NCI-H1048 (cell line): ENCODE measurements at places on chromosomes 13 and 19.

DNA sequence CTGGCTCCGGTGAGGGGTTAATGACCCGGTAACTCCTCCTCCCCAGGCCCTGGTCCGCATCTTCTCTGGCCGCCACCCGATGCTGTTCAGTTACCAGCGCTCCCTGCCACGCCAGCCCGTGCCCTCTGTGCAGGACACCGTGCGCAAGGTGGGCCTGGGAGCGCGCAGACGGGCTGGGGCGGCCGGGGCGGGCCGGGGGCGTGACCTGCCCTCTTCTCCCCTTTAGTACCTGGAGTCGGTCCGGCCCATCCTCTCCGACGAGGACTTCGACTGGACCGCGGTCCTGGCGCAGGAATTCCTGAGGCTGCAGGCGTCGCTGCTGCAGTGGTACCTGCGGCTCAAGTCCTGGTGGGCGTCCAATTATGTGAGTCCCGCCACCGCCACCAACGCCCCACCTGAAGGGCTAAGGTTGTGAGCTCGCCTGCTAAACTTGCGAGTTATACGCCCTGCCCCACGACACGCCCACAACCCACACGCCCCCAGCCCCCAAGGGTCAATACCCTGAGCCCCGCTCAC is 10.4 kb downstream of the CPT1C start:
- no peak for DNase-seq

DNA sequence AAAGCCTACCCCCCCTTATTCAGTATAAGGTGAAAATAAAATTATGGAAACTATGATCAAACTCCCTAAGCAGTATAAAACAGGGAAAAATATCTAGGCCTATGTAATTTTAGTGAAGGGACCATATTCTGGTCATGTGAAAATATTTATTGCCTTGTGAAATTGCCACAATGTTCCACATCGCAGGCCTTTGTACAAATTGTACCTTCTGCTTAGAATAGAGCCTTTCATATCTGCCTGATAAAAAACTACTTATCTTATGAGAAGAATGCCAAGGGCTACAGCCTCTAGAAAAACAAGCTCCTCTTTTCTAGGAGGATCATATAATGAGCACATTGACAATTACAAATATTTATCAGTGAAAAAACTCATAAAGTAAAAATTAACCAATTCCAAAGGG is 1280.0 kb downstream of the EFNB2 start:
- DNase-seq: no peak

DNA sequence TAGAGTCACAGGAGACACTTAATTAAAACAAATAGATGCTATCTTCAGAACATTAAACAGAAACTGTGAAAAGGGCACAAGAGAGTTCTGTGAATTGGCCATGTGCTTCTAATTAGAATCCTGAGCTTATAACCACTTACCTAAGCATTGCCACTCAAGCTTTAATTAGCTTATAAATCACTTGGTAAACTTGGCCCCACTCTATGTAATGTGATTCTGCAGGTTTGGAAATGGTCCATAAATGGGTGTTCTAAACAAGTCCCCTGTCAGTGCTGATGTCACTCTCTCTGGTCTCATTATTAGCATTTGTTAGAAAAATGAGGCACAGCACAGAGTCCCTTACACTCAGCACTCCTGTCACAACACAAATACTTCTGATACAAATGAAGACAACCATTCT is 18.0 kb downstream of the ZNF91 start:
- no peak for DNase-seq

GRCh38 chr19:52188822-52189734 is 774 bp upstream of the PPP2R1A start:
- no peak for DNase-seq

GRCh38 chr13:38398711-38399493 is 49.3 kb downstream of the UFM1 start:
- no peak for DNase-seq

GRCh38 chr19:48858984-48859710 is 9.3 kb downstream of the PLEKHA4 start:
- DNase-seq: no peak

DNA sequence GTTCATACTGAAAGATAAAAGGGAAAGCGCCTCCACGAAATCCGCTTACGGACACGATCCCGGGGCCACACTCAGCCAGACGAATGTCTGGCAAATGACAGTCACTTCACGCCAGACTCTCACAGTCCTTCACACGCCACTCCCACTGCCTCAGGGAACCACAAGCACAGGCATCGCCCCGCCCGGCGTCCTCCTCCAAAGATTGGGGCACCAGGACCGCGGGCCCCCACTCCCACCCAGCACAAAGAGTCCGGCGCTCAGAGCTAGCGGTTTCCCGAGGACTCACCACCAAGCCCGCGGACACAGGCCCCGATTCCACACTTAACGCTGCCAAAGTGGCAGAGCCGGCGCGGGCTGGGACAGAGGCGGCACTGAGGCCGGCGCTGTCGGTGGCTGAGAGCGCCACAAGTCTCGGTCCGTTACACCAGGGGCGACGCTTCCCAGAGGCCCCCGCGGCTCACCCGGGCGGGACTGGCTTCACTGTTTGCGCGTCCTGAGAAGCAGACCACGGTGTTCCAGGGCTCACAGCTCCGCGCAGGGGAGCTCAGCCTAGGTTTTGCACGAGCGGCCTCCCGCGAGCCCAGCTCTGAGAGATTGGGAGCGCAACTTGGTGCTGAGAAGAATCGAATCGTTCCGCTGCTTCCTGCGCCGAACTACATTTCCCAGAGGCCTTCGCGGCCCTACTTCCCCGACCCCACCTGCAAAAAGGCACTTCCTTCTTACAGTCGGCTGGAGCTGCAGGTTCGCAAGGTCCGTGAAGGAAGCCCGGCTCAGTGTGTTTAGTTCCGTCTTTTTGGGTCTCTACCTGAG is at the start of gene ZNF569:
TSS of gene ZNF569 (minus strand) at position 647 of the 810 bp plus-strand sequence. CDS start 22,523 bp downstream, outside the sequence.
- peak; percentile 74 for DNase-seq

DNA sequence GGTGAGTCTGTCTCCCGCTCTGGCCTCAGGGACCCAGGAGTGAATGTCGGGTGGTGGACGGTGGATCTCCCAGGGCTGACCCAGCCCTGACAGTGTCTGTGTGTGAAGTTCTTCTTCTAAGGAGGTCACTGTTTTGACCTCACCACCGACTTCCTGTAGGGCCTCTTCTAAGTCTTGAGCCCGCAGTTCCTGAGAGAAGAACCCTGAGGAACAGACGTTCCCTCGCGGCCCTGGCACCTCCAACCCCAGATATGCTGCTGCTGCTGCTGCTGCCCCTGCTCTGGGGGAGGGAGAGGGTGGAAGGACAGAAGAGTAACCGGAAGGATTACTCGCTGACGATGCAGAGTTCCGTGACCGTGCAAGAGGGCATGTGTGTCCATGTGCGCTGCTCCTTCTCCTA is at the start of gene SIGLEC7:
TSS of gene SIGLEC7 (plus strand) at position 183 of the 400 bp plus-strand sequence. CDS start at position 252, 69 bp downstream.
- no peak for DNase-seq

- DNase-seq: no peak
Observed at GRCh38 chr19:6087074-6087571, 23.2 kb downstream of the RFX2 start.

GRCh38 chr13:73590795-73591194 is 532.0 kb downstream of the KLF5 start:
- no peak for DNase-seq

- no peak for DNase-seq
Observed at GRCh38 chr13:92054389-92054788, 656.0 kb downstream of the GPC5 start.

DNA sequence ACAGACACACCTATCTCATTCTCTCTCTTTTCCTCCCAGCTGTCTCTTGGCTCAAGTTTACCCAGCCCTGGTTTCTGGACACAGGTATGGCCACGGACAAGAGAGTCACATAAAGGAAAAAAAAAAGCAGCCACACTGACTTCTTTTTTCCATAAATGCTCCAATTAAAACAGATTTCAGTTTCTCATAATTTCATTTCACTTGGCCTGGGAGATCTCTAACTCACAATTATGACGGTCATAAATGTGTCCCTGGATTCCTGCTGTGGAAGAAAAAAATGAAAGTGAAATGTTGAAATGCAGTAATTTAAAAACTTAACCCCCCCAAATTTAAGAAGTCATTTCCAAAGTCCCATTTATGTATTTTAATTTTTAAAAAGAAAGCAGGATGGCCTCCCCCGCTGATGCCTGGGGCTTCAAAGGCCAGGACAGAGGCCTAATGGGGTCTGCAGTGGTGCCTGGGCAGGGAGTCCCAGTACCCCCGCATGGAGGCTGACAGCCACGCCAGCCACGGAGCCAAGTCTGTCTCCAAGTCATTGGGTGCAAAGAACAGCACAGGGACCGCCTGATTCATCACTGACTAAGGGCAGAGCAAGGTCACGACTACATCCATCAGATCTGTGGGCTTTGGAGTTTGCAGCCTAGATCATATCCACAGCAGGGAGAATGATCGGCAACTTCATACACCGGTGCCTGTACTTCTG is 79.7 kb downstream of the TSHZ3 start:
- no peak for DNase-seq

GRCh38 chr13:44710576-44710975 is 134.4 kb upstream of the TSC22D1 start:
- no peak for DNase-seq

- no peak for DNase-seq
Observed at GRCh38 chr19:16814526-16815100, 14.6 kb upstream of the SIN3B start.

- DNase-seq: no peak
Observed at GRCh38 chr13:51861723-51862300, at the start of gene CCDC70. TSS of gene CCDC70 (plus strand) at chr13:51861969. CDS start at chr13:51865412, 3,443 bp downstream.

GRCh38 chr13:44876782-44877324 is 112.4 kb downstream of the NUFIP1 start:
- no peak for DNase-seq

DNA sequence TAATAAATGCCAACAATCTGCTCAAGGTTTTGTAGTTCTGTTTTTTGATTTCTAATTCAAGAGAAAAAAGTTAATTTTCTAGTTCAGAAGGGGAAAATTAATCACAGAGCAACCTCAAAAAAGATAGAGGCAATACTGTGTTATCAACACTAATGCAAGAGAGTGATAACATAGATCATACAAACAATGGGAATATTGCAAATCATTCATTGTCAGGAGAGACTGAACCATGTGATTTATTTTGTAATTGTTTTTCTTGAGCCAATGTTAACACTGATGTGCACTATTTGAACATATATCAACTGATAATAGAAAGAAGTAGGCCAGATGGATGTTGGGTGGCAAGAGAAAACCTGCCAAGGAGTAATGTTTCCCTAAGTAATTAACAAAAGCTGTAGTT is 19.9 kb downstream of the PCDH9 start:
- DNase-seq: no peak

DNA sequence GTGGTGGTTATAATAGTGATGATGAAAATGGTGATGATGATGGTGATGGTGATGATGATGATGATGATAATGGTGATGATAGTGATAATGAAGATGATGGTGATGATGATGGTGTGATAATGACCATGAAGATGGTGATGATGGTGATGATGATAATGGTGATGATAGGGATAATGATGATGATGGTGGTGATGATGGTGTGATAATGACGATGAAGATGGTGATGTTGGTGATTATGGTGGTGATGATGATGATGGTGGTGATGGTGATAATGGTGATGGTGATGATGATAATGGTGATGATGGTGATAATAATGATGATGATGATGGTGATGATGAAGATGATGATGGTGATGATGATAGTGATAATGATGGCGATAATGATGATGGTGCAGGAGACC is 1.6 kb downstream of the ADGRE1 start:
- DNase-seq: no peak

DNA sequence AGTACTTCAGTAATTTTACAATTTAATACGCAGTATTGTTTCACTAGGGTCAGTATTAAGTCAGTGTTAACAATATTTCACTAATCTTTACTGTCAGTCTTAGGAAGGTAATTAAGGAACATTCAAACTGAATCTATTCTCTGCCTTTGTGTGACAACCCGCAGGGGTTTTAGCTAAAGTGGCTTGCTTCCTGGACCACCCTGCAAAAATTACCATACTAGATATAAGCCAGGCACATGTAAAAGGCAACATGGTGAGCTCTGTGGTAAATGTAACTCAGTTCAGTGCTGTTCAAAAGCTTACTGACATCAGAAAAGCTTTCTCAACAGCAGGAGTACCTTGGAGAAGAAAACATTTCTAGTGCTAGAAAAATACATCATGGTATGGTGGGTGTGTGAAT is 116.7 kb downstream of the FREM2 start:
- DNase-seq: no peak

GRCh38 chr13:42990291-42991232 is 1.5 kb downstream of the EPSTI1 start:
- DNase-seq: no peak

- DNase-seq: no peak
Observed at GRCh38 chr19:19402656-19403372, 2.7 kb upstream of the GATAD2A start.

- DNase-seq: no peak
Observed at GRCh38 chr13:73767747-73768315, 366.4 kb downstream of the KLF12 start.

- DNase-seq: no peak
Observed at GRCh38 chr13:73910733-73911132, 223.5 kb downstream of the KLF12 start.

- DNase-seq: no peak
Observed at GRCh38 chr19:46201454-46202310, 27.9 kb upstream of the IGFL1 start.

- no peak for DNase-seq
Observed at GRCh38 chr13:72384879-72385278, 342.6 kb downstream of the MZT1 start.

DNA sequence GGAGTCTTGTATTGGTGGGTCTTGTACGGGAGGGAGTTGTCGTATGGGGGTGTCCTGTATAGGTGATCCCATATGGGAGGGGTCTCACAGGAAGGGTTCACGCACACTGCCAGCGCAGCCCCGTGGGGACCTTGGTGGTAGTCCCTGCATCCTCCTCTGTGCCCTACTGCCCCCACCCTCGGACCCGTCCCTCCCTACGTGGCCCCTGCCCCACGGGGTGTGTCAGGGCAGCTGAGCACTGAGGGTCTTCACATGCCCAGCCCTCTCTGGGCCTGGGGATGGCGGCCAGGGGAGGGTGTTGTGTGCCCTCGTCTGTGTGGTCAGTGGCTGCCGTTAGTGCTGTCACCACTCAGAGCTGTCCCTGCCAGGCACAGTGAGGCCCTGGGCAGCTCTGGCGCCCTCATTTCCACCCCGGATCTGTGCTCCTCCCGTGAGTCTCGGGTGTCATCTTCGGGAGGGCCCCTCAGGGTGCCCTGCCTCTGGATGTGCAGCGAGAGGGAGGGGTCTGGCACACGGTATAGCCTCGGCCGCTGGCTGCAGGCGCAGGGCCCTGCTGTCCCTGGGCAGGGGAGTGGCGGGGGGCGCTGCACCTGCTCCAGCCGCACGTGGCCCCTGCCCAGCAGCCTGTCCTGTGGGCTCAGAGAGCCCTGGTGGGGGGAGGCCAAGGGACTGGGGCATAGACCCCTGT is 16.0 kb upstream of the GNA15 start:
- no peak for DNase-seq

- no peak for DNase-seq
Observed at GRCh38 chr13:27797228-27797624, 4.9 kb downstream of the GSX1 start.

DNA sequence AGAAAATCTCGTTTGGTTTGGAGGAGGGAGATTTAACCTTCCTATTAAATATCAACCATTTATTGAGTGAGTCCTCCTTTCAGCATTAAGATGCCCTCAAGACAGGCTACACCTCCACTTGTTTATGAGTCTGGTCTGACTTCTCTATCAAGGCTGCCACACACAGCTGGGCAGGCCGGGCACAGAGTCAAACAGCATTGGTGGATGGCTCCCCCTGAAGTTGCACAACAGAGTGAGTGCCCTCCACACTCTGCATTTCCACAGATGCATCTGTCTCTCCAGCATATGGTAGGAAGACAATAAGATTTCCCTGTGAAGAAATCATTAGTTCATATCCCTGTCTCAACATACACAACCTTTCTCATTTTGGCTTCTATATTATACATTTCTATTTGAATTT is 31.4 kb downstream of the PHF11 start:
- no peak for DNase-seq
